ENCODE measurements at places on chromosomes 7 and 10.

- no peak for DNase-seq
These were observed 435.6 kb downstream of the XPNPEP1 start for GRCh38 chr10:109487691-109488090.

- DNase-seq, result no peak
These were observed 19.7 kb downstream of the CYTH3 start for GRCh38 chr7:6252748-6253147.

- DNase-seq, result no peak
These were observed 13.6 kb upstream of the SVIL start for GRCh38 chr10:29648114-29648982.

GRCh38 chr7:134643131-134643530, 3.5 kb upstream of the BPGM start:
- no peak for DNase-seq

GRCh38 chr7:98745722-98746318, 124.0 kb downstream of the TMEM130 start:
- peak; percentile 74 for DNase-seq

DNA sequence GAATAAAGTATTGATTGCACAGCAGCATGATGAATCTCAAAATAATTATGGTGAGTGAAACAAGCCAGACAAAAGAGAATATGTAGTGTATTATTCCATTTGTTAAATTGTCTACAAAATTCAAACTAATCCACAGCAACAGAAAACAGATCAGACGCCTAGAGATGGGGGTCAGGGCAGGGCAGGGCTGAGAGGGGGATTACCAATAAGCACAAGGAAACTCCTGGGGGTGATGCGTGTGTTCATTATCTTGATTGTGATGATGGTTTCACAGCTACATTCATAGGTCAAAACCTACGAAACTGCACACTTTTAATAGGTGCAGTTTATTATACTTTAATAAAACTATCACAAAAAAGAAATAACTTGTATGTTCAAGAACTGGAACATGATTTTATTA, 132.7 kb upstream of the CDK6 start:
- DNase-seq, result no peak

GRCh38 chr7:43650457-43651052, 67.6 kb downstream of the STK17A start:
- no peak for DNase-seq

DNA sequence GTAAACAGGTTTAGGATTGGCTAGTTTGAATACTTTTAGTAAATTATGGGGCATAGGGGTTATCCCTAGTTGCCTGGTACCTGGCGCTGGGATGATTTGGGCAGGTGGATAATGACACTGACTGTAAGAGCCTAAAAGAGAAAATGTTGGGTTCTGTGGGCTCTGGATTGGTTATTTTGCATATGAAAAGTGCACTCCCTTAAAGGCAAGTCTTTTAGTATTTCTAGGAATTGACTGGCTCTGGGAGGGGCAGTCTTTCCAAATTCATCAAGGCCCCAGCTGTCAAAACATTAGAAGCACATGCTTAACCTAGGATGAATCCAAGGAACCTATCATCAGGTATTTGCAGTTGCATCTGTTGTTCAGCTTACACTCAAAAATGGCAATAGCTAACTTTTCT, 454.6 kb upstream of the SORCS1 start:
- DNase-seq, result no peak

GRCh38 chr7:1322240-1323110, 89.8 kb downstream of the UNCX start:
- DNase-seq, result no peak

DNA sequence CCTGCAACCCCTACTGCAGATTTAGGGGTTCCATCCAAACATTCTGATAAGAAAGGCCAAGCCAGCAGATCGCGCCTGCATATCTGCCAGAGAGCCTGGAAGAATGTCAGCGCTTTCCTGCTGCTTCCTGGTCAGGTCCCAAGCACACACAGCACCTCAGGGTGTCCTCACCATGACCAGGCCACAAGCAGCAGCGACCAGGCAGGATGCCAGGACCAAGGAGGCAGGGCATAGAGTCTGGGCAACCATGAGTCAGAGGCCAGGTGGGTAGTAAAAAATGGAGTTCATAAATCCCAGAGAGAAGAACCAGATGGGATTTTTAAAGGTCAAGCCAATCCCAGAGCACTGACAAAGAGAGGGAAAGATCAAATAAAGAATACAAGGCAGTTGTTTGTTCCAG, 5.5 kb upstream of the FAM131B start:
- DNase-seq, result no peak

- DNase-seq, result no peak
These were observed 68.7 kb downstream of the ST7 start for GRCh38 chr7:117021986-117022385.

DNA sequence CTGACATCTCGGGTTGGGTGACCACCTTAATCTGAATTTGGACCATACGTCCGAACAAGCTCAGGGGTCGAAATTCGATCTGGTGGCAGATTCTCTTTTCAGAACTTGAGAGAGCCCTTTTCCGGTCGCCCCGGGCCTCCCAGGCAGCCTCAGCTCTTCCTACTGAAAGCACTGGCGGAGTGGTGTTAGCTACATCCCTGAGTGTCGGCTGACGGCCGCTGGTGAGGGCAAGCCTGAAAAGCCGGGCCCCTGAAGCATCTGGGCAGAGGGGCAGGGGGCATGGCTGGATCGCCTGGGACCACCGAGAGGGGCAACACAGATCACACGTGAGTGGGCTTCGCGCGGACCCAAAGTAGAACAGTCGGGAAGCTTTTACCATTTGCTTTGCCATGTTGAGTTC, 116.1 kb downstream of the SMURF1 start:
- DNase-seq, result no peak

GRCh38 chr10:71569775-71570588, 149.6 kb downstream of the C10orf105 start:
- DNase-seq, result peak; percentile 80

GRCh38 chr10:129875993-129876726, 87.9 kb downstream of the EBF3 start:
- DNase-seq, result no peak

DNA sequence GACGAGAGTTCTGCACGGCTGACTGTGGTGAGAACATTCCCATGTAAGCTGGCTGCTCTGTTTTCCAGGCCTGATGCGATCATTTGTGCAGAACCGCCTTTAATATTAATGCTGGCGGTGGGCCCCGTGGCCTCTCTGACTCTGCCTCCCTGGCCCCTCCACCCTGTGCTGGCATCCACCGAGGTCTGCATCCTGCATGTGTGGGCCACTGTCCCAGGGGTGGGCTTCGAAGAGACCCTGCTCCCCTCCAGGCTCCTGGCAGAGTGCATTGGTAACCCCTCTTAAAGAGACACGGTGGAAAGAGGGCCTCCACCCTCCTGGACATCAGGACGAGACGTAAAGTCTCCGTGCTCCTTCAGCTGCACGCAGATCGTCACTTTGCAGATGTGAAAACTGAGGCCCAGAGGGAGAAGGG, 67.3 kb upstream of the FAM20C start:
- DNase-seq, result no peak

GRCh38 chr7:4834601-4835397, 27.0 kb downstream of the PAPOLB start:
- DNase-seq, result no peak

DNA sequence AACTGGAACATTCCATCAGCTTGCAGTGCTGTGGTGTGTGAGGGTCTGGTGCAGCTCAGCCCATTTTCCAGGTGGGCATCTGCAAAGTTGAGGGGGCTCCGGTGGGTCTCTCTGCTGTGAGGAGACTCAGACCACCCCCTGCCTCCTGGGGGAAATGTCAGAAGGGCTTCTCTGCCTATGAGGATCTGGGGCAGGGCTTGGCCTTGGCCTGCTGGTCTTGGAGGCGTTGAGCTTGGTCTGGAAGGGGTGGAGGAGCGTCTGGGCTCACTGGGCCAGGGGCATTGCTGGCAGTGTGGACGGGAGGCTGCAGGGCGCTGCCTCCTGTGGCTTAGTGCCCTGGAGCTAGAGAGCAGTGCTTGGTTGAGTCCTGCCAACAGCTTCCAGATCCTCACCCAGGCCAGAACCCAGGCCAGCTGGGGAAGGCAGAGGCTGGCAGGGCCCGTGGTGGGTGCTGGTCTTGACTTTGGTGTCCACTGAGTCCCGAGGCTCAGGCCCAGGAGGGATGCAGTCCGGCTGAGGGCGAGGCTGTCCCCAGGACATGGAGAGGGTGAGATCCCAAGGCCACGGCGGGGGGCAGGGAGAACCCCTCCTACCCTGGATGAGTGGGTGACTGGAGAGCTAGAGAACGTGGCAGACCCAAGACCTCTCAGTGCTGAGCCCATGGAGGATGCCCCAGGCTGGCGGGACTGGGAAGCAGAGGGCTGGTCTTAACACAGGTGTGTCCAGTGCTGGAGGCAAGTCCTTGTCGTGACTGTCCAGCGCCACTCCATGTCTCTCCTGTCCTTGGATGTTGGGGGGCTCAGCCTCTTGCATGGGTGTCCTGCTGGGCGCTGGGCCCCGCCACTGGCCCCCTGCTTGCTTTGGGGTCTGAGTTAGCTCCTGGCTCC, 2.8 kb downstream of the SPRN start:
- DNase-seq, result no peak

GRCh38 chr10:3421537-3422257, 249.1 kb upstream of the PITRM1 start:
- DNase-seq, result no peak

DNA sequence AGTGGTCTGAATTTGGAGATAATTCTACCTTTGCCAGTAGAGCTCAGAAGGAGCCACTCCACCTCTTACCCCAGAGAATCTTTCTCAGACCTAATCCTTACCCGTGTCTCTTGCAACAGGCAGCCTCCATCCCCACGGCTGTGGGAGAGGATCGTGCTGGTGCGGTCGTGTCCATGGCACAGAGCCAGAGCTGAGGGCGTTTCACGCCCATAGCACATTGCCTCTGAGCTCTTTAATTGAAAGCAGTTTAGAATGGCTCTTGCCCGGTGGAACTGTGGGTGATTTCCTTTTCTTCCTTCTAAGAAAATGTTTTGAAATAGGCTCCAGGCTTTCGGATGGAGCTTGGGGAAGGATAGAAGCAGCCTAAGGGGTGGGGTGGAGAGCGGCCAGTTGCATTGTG, 41.5 kb downstream of the PRF1 start:
- no peak for DNase-seq

DNA sequence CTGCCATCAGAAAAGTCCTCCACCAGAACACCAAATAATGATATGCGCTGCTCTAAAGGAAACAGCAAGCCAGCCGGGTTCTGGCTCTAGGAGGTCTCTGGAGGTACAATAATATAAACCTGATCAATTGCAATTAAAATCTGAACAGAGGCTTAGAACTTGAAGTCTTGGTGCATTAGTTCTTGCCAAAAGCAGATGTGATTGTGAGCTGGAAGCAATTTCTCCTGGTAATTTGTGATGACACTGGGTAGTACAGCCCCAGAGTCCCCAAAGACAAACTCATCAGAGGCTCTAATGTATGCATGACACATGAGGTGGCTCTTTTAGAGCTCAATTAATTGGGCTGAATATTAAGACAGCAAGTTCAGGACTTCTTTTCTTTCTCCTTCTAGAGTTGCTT, 3.3 kb downstream of the ETV1 start:
- DNase-seq, result no peak

- DNase-seq, result no peak
These were observed 202.0 kb downstream of the ANK3 start for GRCh38 chr10:60187691-60188090.

- DNase-seq, result no peak
These were observed 39.6 kb downstream of the JAZF1 start for GRCh38 chr7:28140979-28141378.

DNA sequence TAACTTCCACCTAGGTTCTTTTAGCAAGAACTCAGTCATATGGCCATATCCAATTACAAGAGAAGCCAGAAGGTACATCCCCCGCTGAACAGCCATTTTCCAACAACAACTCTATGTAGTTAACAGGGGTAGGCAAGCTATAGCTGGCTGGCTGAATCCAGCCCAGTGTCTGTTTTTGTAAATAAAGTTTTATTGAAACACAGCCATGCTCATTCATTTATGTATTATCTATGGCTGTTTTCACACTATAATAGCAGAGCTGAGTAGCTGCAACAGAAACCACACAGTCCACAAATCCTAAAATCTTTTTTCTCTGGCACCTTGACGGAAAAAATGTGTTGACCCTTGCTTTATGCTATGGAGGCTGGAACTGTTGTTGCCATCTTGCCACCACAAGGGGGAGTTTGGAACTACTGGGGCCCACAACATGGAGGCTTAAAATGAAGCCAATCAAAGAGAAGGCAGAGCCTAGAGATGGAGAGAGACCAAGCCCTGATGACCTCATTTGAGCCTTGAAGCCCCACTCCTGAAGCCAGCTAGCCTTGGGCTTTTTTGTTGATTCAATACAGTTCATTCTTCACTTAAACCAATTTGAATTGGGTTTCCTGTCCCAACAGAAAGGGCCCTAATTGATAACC, 33.3 kb upstream of the XPNPEP1 start:
- DNase-seq, result peak; percentile 56

DNA sequence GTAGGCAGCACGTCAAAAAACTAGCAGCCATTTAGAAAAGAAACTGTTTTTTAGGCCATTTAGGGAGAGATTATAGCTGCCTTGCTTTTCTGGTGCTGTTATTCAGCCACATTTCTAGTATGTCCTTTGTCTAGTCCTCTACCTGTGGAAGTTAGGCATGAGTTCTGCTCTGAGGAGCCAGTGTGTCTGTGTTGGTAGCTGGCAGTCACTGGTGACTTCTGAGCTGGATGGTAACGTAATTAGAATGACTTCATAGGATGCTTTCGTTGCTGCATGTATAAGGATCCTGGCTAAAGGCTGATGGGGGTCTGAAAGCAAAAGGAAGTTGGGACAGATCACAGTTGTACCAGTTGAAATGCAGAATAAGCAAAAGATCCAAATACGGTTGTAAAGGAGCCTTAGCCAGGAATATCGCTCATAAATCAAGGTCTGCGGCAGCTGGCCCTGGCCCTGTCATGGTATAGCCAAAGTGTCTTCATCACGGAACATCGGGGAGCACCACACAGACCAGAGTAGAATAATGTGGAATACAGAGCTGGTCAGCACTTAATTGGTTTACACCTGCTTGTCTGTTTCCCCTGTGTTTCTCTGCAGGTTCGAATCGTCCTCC, 226.7 kb downstream of the EXOC4 start:
- DNase-seq, result no peak

Measured in HuH-7 (cell line).